ENCODE measurements at places on chromosomes 5 and 9. TPM values are rescaled to one million over a fixed set of nuclear protein-coding genes. Genes with fewer than 3 reads are reported as not detected.

CBY3 gene
- not detected for total RNA-seq

CDC20B gene
- total RNA-seq, result not detected

NEUROG1 gene
- not detected for total RNA-seq

EPB41L4B gene
- total RNA-seq, result 122 TPM

ELOVL7 gene
- 8.9 TPM for total RNA-seq

THG1L gene
- 14.0 TPM for total RNA-seq

CARTPT gene
- not detected for total RNA-seq

COL23A1 gene
- 0.17 TPM for total RNA-seq

CDX1 gene
- total RNA-seq, result 306 TPM

WNT8A gene
- total RNA-seq, result not detected

RMRP gene
- 30,268 TPM for total RNA-seq

ACSL6 gene
- 0.38 TPM for total RNA-seq

CNTFR gene
- 1.5 TPM for total RNA-seq

KCNV2 gene
- total RNA-seq, result not detected
